Peyer's patch (tissue), 4 donors: ENCODE measurements at places on chromosomes 1 and 21.

DNA sequence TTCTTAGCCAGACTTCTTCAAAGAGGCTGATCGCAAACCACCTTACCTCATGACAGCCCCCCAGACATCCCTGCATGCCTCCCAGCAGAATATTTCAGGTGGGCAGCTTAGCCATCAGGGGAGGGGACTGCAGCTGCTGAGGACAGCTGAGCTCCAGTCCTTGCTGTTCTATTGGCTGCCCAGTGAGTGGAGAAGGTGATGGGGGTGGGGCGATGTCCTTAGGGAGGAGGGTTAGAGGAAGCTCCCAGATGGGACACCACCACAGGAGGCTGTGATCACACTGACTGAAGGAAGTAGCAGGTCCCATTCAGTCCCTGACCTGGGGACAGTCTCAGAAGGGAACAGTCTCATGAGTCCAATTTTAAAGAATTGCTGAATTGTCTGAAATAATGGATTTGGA, 38.3 kb downstream of the GJA5 start:
- DNase-seq, result no peak

- DNase-seq, result no peak
Observed at GRCh38 chr1:93763704-93764365, 82.2 kb upstream of the BCAR3 start.

DNA sequence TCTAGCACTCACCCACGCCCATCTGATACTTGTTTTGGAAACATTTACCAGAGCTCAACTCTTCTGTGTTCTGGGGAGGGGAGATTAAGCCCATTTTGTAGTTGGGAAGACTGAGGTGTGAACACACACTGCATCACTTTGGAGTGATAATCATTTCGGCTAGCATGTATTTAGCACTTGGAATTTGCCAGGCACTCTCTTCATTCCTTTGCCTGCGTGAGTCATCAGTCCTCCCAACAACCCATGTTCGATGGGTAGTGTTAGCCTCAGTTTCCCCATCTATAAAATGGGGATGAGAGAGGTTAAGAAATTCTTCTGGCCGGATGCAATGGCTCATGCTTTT, 182.8 kb upstream of the TMEM51 start:
- no peak for DNase-seq

DNA sequence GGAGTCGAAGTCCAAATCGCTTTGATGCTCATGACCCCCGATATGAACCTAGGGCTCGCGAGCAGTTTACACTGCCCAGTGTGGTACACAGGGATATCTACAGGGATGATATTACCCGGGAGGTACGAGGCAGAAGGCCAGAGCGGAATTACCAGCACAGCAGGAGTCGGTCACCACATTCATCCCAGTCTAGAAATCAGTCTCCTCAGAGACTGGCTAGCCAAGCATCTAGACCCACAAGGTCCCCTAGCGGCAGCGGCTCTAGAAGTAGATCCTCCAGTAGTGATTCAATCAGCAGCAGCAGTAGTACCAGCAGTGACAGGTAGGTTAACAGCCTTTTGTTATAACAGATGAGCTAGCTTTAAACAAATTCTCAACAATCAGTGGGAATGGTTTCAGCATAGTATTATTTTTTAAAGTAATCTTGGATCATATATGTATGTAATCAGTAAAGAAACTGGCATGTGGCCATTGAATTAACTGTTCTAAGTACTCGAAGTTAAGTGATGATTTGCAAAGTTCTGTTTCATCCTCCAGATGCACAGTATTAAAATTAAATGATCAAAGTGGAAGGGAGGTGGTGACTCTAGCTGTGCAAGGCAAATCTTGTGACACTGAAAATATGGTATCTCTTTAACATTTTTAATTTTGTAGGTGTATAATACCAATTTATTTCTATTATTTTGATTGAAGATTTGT, 29.0 kb downstream of the SPEN start:
- DNase-seq, result no peak

GRCh38 chr1:168683871-168684270, 45.1 kb downstream of the DPT start:
- DNase-seq, result no peak

DNA sequence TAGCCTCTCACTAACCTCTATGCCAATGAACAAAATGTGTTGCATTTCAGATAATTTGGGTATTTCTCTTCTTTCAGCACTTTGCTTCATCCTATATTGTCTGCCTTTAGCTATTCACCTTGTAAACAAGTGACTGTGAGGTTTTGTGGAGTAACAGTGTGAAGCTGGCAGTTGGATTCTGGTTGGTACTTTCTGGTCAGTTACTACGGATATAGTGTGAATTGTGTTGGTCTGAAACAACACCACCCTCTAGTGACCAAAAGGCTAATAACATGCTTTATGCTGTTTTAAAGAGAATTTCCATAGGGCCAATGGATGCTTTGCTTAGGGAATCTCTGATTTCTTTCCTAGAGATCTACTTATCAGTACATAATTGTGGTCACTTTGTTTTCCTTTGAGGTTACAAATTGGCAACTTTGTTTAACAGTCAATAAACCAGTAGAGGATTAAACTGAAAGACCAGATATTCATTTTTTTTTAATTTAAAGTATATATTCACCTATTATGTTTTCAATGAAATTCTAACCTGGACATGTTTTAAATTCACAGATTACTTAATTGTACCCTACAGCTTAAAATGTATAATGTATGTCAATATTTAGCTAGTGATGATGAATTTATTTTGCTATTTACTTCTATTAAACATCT, 2.5 kb upstream of the PTGER3 start:
- no peak for DNase-seq
